ENCODE measurements at places on chromosomes 16 and 17. TPM values are rescaled to one million over a fixed set of nuclear protein-coding genes. Genes with fewer than 3 reads are reported as not detected.

The MINK1 gene
- total RNA-seq, result 12.2 TPM

The PLXDC1 gene
- under 0.01 TPM for total RNA-seq

The GALR2 gene
- total RNA-seq, result not detected

The CBLN1 gene
- not detected for total RNA-seq

The GP1BA gene
- total RNA-seq, result not detected

The P3H4 gene
- total RNA-seq, result 21.5 TPM

The NECAB2 gene
- not detected for total RNA-seq

The TBC1D28 gene
- not detected for total RNA-seq

The BEAN1 gene
- not detected for total RNA-seq

The NXN gene
- 52.5 TPM for total RNA-seq

The LRRC46 gene
- total RNA-seq, result not detected

The KRTAP3-2 gene
- not detected for total RNA-seq

The HSPB9 gene
- total RNA-seq, result not detected

The NHLRC4 gene
- total RNA-seq, result 0.56 TPM

The NPIPB6 gene
- total RNA-seq, result 0.18 TPM

The TAF15 gene
- 46.8 TPM for total RNA-seq

The GLTPD2 gene
- not detected for total RNA-seq

The KCTD19 gene
- total RNA-seq, result under 0.01 TPM

The FOXC2 gene
- 1.1 TPM for total RNA-seq

The PABPN1L gene
- not detected for total RNA-seq

The CDK12 gene
- total RNA-seq, result 27.1 TPM

The CLTC gene
- 576 TPM for total RNA-seq

The KIF18B gene
- total RNA-seq, result 1.3 TPM

The CLEC19A gene
- total RNA-seq, result not detected

The APOBR gene
- not detected for total RNA-seq

The C16orf92 gene
- total RNA-seq, result not detected

The RNU2-1 gene
- total RNA-seq, result not detected

The CA5A gene
- not detected for total RNA-seq

The SLC2A4 gene
- under 0.01 TPM for total RNA-seq

The RGS9 gene
- 1.4 TPM for total RNA-seq

The TMEM238L gene
- total RNA-seq, result not detected

The SLC6A2 gene
- not detected for total RNA-seq

The KRTAP2-1 gene
- not detected for total RNA-seq

The PYY gene
- total RNA-seq, result not detected

The KRT12 gene
- total RNA-seq, result not detected

The CALB2 gene
- total RNA-seq, result not detected

The TNS4 gene
- total RNA-seq, result not detected

The SLC13A5 gene
- total RNA-seq, result not detected

The MT1H gene
- not detected for total RNA-seq

The GRAPL gene
- total RNA-seq, result not detected

The SLC5A11 gene
- total RNA-seq, result under 0.01 TPM

The SEZ6L2 gene
- total RNA-seq, result 0.72 TPM

The CETP gene
- not detected for total RNA-seq

The VPS35 gene
- 174 TPM for total RNA-seq

The PIMREG gene
- 19.4 TPM for total RNA-seq

The MON1B gene
- total RNA-seq, result 5.2 TPM

The TP53TG3C gene
- not detected for total RNA-seq

The SSTR5 gene
- total RNA-seq, result not detected

The ESRP2 gene
- total RNA-seq, result under 0.01 TPM

The NMT1 gene
- total RNA-seq, result 60.6 TPM

The CIBAR2 gene
- total RNA-seq, result 0.18 TPM

The SULT1A1 gene
- 1.6 TPM for total RNA-seq

The ZCCHC14 gene
- 2.5 TPM for total RNA-seq

The CMTM2 gene
- not detected for total RNA-seq

Data from IMR-90 (cell line).